ENCODE measurements at places on chromosomes 6 and 20.

DNA sequence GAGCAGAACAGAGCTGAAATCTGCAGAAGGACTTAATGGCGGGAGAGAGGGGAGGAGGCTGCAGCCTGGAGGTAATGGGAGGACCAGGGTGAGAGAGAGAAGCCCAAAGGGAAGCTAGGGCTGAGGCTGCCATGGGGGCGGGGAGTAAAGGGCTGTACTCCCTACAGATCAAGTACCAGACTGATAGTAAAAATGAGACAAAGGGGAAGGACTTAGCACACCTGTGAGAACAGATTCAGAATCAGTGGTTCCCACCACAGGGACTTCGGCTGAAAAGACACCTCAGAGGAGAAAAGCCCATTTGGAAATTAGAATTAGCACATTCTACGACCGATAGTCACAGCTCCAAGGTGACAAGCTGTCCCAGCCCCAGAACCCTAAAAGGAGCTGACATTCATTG lies 6.4 kb upstream of the TBXT start:
- no peak for DNase-seq

DNA sequence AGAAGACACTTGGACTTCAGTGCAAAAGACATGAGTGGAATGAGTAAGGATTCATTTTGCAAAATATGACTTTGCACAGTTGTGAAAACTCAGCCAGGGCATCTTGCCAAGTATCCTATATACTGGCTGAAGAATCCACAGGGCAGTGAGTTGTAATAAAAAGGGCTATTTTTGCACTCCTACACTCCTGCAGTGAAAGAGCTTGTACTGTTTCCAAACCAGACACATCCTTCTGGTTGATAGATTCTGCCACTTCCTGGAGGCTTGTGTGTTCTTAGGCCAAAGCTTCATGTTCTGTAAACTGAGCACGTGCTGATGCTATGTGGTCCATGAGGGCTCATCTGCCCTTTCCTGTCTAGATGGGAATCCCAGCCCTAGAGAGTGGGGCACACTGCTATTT lies 34.9 kb downstream of the GMPR start:
- DNase-seq: no peak

DNA sequence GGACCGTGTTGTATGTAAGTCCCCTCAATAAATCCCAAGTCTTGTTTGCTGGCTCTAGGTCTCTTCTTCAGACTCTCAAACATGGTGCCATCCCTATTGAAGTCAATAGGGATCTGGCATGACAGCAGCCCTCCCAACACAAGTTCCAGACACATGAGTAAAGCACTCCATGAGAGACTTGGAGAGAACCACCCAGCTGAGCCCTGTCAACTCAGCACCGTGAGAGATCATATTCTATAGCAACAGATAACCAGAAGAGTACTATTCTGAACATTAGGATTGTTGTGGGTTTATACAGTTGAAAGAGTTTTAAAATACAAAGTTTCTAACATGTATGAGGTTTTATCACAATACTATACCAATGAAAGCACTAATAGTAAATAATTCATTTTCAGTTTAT lies 23.5 kb downstream of the TMEM14A start:
- DNase-seq: no peak

GRCh38 chr20:37298190-37298939 lies 8.9 kb downstream of the MANBAL start:
- DNase-seq: no peak

DNA sequence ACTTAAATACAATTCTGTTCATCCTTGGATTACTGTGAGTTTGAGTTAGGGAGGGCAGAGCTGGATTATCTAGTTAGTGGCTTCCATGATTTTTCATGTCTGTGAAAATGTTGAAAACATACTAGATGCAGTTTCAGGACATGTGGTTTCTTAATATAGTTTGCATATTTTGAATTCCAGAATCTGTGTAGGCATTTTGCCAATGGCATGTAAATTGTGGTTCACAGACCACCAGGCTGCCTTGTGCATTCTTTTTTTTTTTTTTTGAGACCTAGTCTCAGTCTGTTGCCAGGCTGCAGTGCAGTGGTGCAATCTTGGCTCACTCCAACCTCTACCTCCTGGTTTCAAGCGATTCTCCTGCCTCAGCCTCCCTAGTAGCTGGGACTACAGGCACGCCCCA lies 42.8 kb downstream of the CDC5L start:
- DNase-seq: no peak

DNA sequence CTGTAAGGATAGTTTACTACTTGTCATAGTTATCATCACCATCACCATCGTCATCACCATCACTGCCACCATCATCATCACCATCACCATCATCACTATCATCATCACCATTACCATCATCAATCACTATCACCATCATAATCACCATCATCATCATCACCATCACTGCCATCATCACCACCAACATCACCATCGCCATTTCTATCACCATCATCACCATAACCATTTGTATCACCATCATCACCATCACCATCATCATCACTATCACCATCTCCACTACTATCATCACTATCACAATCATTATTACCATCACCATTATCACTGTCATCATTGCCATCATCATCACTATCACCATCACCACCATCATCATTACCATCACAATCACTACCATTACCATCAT lies 655.5 kb upstream of the DEFB115 start:
- DNase-seq: no peak

DNA sequence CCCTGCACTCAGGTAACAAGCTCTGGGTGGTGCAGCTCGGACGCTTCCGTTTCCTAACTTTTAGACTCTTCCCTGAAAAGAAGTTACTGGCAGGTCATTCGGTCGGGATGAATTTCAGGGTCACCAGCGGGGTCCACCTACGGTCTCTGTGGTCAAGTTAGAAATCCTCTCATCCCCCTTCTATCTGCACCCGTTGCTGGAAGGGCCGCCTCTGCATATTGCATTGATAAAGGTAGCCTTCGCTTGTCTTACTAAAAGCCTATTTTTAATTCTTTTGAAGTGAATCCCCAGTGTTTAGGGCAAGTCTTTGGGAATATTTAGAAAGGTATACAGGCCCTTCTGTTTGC lies 47.3 kb downstream of the LRRN4 start:
- DNase-seq: no peak

GRCh38 chr6:42889815-42890214 lies 10.4 kb downstream of the RPL7L1 start:
- DNase-seq: no peak

- DNase-seq: no peak
Observed at GRCh38 chr20:36670665-36671357, 24.8 kb upstream of the SLA2 start.

GRCh38 chr6:148657048-148657447 lies 89.8 kb upstream of the UST start:
- DNase-seq: no peak

DNA sequence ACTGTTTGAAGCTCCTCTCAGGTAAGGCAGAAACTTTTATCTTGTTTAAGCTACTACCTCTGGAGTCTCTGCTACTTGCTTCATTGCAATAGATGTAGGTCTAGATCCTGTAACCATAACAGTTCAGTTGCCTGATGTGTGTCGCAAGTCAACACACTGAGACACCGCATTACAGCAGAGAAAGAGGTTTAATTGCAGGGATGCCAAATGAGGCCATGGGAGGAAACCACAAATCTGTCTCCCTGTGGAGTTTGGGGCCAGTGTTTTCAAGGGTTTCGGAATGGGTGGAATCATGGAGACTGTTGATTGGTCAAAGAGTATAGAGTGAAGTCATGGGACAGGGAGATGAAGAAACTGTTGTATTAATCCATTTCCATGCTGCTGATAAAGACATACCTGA lies 57.1 kb upstream of the RBM24 start:
- no peak for DNase-seq

GRCh38 chr6:146335336-146335735 lies 208.3 kb upstream of the RAB32 start:
- no peak for DNase-seq

DNA sequence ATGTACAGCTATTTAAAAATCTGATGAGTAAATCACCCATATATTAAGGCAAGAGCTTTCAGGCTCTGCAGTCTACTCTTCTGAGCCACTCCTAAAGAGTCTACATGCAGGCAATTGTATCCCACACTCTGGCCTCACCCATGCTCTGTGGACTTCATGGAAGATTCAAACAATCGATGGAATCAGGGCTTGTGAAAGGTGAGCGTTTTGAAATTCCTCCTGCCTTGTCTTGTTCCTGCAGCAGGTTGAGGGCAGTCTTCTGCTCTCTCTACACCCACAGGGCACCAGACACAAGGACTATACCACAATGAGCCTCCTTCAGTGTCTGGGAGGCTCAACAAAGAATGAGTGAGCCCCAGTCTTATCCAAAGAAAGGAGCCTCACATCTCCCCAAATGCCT lies 51.1 kb downstream of the TBC1D7 start:
- DNase-seq: no peak

- no peak for DNase-seq
Observed at GRCh38 chr20:25252230-25252651, 4.4 kb downstream of the PYGB start.

GRCh38 chr6:85498596-85499258 lies 48.8 kb downstream of the NT5E start:
- DNase-seq: no peak

DNA sequence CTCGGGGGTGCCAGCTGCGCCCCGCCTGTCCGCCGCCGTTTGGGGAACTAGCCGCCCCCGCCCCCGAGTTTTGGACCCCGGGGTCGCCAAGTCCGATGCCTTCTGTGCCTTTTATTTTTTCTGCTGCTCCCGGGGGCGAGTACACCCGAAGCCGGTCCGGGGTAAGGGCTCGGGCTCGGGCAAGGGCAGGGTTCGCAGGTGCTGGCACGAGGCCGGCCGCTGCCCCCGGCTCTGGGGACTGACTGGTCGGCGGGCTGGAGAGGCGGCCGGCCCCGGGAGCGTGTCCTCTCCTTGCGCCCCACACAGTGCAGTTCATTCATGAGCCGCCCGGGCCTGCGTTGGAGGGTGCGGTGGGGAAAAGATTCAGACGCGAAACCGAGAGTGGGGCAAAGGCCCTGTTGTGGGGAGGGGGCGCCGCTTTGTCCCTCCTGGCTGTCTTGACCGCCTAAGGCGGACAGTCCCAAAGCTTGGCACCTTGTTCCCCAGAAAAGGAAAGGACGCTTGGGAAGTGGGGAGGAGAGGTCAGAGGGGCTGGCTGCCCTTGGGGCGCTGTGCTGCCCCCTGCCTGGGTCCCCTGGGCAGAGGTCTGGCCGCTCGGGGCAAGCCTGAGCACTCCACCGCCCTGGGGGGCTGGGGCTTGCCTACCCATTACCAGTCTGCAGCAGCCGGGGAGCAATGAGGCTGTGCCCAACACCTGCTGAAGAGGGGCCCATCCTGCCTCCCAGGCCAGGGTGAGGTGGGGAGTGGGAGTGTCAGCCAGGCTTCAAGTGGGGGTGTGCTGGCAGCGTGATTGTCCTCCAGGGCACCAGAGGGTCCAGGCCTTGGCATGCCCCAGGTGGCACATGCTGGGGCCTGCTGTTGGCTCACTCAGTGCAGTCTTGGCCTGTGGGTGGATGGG lies 915 bp downstream of the TMEM63B start:
- no peak for DNase-seq

GRCh38 chr20:25011831-25012241 lies 19.3 kb upstream of the APMAP start:
- DNase-seq: no peak

GRCh38 chr6:38750968-38751615 lies 36.0 kb downstream of the DNAH8 start:
- no peak for DNase-seq

DNA sequence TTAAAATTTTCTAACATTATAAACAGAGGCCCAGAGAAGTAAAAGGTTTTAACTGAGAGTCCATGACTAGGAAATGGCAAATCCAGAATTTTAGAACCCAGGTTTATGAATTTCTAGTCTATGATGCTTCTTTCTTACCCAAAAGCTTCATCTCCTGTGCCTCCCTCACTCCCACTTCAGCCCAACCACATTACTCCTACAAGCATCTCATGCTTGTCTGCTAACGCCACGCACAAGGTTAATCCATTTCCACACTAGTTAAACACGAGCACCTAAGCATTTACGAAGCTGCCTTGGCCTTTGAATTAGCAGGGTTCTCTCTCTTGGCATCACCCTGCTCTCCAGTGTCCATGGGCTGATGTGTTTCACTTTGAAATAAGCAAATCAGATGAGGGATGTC lies 32.0 kb downstream of the TNFRSF21 start:
- no peak for DNase-seq

GRCh38 chr6:142613981-142614380 lies 312.2 kb downstream of the ADGRG6 start:
- no peak for DNase-seq

GRCh38 chr6:29656157-29656556 lies 735 bp upstream of the MOG start:
- DNase-seq: no peak

- no peak for DNase-seq
Observed at GRCh38 chr20:50517817-50518154, 7.6 kb downstream of the PTPN1 start.

GRCh38 chr6:41967312-41968287 lies 26.0 kb upstream of the CCND3 start:
- no peak for DNase-seq

GRCh38 chr20:13941031-13941430 lies 49.4 kb downstream of the SEL1L2 start:
- no peak for DNase-seq

- DNase-seq: no peak
Observed at GRCh38 chr20:49685161-49685601, 28.5 kb downstream of the B4GALT5 start.

GRCh38 chr6:131136021-131136786 lies 937 bp downstream of the AKAP7 start:
- peak; percentile 15 for DNase-seq

DNA sequence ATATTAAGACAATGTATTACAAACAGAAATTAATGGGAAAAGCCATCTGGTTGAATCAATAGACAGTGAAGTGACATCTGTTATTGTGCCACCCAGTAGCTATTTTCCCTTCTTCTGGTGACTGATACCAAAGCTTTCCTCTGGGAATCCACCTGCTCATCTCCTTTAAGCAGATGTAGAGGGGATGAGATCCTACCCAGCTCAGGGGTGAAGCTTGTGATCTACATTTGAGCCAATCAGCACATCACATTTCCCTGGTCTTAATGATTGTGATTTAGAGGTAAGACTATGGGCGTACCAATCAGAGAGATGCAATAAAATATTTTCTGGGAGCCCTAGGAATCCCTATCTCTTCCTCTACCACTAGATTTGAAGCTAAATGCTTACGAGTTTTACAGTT lies 782.9 kb downstream of the PTPRT start:
- no peak for DNase-seq

DNA sequence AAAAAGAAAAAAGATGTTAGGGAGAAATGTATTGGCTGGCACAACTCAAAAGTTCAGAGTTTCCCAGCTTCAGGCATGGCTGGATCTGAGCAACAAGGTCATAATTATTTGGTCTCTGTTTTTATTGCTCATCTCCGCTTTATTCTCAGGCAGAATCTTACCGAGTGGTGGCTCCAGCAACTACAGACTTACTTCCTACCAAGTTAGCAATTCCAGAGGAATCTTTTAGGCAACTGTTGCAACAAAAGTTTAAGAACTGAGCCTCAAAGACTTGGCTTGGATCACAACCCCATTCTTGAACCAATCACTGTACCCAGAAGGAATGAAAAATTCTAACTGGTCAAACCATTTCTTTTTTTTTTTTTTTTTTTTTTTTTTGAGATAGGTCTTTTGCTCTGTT lies 35.5 kb upstream of the NCOA3 start:
- no peak for DNase-seq

- no peak for DNase-seq
Observed at GRCh38 chr6:110385458-110385863, 27.3 kb upstream of the METTL24 start.

GRCh38 chr6:148831531-148831930 lies 84.7 kb downstream of the UST start:
- no peak for DNase-seq

GRCh38 chr6:34027445-34027936 lies 118.4 kb downstream of the GRM4 start:
- DNase-seq: no peak

- no peak for DNase-seq
Observed at GRCh38 chr20:44714102-44714700, 968 bp upstream of the CCN5 start.

Measured in Panc1 (cell line).